ENCODE measurements at places on chromosomes 3 and 15.

GRCh38 chr15:80076321-80077318 lies 17.1 kb downstream of the ZFAND6 start:
- DNase-seq: no peak

DNA sequence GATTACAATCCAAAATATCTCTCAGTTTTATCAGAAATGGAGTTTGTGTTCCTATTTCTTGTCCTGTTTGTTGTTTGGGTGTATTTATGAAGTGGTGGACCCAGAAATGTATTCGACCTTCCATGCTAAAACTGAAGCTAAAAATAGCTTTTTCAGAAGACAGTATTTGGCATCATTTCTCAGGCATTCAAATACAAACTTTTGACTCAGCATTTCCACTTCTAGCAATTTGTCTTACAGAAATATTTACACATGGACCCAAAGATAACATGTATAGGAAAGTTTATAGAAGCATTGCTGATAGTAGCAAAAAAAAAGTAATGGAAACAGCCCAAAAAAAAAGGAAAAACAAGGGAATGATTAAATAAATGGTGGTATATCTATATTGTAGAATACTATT lies 156.3 kb downstream of the HCN4 start:
- no peak for DNase-seq

DNA sequence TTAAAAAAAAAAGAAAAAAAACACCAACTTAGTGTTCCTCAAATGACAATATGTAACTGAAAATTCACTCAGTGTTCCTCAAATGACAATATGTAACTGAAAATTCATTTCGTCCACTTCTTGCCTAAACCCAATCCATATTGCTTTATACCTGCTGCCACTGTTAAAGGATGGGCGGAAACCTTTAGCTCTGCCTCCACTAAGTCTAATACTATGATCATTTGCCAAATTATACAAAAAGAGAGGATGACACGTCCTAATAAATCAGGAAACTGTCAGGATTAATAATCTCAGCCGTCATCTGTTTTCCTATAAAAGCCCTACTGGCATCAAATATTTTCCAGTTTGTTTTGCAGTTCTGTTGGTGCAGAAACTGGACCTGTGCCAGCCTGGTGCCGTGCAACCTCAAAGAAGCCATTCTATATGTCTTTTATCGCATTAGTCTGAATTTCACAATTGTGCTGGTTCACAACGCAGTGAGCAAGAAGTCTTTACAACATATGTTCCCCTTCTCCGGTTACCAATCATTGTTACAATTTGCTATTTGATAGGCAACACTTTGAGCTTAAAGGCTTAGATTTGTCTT lies 160.4 kb upstream of the KCNH8 start:
- DNase-seq: no peak

DNA sequence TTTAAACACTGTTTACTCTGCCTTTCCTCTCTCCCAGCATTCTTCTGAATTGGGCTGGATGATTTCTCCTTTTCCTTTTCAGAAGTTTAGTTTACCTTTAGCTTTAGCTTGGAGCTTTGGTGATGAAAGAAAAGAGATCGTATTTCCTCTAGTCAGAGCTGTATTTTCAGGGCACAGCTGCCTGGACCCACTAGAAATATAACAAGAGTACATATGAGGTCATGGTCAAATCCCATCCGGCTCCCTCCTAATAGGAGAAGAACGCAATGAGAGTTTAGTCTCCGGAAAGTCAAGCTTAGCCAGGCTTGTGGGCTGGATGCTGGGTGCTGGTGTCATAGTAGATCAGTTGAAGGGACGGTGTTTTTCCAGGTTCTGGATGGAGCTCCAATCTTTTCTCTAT lies 177.1 kb upstream of the PFN2 start:
- no peak for DNase-seq

DNA sequence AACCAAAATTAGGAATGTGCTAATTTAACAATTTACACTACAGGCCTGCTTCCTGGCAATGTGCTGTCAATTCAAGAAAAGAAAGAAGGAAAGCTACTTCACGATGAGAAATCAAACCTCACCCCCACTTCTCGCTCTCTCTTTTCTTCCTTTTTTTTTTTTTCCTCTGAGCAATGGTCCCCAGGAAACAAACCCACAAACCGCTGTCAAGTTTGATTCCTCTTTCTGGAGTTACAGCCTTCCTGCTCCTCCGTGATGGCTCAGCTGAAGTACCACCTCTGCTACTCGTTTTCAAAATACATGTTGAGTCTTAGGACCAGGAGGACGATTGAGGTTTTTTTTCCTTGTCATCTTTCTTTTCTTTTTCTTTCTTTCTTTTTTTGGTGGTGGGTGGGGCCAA lies 3.4 kb upstream of the TRIM71 start:
- DNase-seq: no peak

DNA sequence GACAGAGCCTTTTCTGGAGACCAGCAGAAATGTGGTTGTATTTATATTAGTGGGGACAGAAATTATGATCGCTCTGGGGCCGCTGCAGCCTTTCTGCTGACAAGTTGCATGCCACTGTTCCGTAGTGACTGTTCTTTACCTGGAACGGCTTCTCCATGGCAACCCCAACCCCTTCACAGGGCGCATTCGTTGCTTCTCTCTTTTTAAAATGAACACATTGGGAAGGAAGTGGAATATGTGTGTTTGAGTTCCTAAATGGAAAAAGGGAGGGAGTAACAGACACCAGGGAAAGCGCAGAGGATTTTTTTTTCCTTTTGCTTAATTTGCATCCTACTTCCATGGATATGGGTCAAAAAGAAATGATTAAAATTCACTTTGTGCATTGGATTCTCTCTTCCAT lies 482.0 kb upstream of the SUCLG2 start:
- DNase-seq: no peak

DNA sequence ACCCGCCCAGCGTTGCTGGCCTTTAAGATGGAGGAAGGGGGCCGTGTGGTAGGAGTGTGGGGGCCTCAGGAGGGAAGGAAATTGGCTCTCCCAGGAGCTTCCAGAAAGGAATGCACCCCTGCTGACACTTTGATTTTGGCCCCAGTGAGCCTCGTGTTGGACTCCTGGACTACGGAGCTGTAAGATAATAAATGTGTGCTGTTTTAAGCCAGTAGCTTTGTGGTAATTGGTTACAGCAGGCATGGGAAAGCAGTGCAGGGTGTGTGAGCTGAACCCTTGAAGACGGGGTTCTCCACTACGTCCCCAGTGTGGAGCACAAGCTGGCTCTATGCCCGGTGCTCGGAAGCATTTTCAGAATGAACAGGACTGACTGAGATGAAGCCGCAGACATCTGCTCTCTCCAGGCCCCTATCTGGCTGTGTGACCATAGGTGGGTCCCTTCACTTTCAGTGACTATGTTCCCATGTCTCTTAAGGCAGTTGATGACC lies 22.9 kb upstream of the CGNL1 start:
- DNase-seq: no peak

- DNase-seq: no peak
Observed at GRCh38 chr3:52291508-52292181, 4.0 kb downstream of the GLYCTK start.

GRCh38 chr3:169748670-169749069 lies 16.2 kb downstream of the TERC start:
- DNase-seq: peak; percentile 87

DNA sequence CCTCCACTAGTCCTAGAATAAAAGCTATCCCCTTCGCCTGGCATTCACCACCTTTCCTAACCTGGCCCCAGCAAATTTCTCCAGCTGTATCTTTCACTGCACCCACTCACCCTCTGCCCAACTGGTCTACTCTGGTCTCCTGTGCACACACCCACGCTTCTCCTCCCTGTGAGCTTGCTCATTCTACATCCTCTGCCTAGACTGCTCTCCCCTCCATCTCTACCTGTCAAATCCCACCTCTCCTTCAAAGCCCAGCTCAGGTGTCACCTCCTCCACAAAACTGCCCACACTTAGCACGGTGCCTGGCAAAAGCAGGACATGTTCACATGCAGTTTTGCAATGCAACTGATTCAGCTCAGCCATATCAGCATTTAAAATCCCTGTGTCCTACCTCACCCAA lies 45.8 kb upstream of the NTRK3 start:
- no peak for DNase-seq

Measured in SW480 (cell line).